Endodermal cell (in vitro differentiated cells): ENCODE measurements at places on chromosomes 16 and 17.

DNA sequence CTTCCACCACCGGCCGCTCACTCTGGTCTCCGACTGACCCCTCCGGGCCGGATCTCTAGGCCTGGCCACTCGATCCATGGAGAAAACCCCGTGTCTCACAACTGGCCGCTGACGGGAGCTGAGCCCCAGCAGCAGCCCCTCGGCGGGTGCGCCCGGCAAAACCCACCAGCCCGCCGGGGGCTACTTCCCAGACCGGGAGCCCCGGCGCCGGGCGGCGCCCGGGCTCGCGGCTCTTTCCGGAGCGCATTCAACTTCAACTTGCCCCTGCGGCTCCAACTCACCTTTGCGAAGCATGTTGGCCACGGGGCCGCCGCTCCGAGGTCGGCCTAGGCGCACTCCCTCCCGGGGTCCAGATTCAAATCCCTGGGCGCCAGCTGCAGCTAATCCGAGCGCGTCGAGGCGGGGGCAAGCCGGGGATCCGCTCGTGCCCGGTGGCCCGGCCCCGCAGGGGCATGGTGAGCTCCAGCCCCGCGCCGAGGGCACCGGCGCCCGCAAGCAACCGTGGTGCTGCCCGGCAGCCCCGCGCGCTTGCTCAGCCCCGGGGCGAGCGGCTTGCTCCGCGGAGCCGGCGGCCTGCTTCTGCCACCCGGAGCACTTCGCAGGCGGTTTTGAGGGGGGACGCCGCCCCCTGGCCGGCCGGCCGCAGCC, 438 bp downstream of the RTN4RL1 start:
- no peaks in the 10 kb centered on the region for H3K4me1 ChIP-seq
- DNase-seq, result peak; percentile 85
- peaks cover 12% of the 10 kb centered on the region for H3K27me3 ChIP-seq
- H3K4me3 ChIP-seq, result peak overlapping the region; percentile 86
- H3K27ac ChIP-seq, result no peak overlapping the region

GRCh38 chr17:77322514-77323412, 182.0 kb downstream of the SEC14L1 start:
- H3K4me3 ChIP-seq, result no peak overlapping the region
- H3K4me1 ChIP-seq, result no peaks in the 10 kb centered on the region
- DNase-seq, result peak; percentile 91
- peak overlapping the region; percentile 30 for H3K27ac ChIP-seq
- H3K27me3 ChIP-seq, result no peaks in the 10 kb centered on the region
- H3K36me3 ChIP-seq, result no peaks in the 10 kb centered on the region

DNA sequence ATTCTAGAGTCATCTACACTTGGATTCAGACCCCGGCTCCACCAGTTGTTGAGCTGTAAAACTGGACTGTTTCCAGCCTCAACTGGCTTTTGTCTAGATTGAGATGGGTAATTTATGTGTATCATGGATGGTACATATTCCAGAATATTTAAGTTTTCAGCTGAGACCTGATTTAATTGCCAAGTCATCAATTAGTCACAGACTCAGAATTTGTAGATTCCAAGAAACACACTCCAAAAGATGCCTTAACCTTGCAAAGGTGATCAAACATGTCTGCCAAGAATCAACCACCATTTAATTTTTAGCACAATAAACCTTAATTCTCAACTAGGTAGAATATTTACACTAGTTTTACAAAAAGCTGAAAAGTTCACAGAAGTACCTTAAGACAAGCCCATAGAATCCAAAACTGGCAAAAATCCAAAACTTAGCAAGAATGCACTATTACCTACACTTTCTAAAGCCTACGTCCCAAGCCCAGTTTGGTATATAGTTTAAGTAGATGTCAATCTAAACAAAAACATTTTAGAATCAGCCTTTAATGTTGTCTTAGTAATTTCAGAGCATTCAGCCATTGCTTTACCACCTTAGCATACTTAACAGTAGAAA, 17.7 kb downstream of the SIAH1 start:
- peaks cover 8% of the 10 kb centered on the region for H3K4me1 ChIP-seq
- H3K4me3 ChIP-seq, result no peak overlapping the region
- no peaks in the 10 kb centered on the region for H3K27me3 ChIP-seq
- H3K36me3 ChIP-seq, result peaks cover 3% of the 10 kb centered on the region

- H3K4me3 ChIP-seq, result no peak overlapping the region
- H3K36me3 ChIP-seq, result no peaks in the 10 kb centered on the region
- no peaks in the 10 kb centered on the region for H3K4me1 ChIP-seq
- H3K27ac ChIP-seq, result no peak overlapping the region
- no peaks in the 10 kb centered on the region for H3K27me3 ChIP-seq
Measured at GRCh38 chr17:31802502-31802901, 56.5 kb downstream of the COPRS start.

DNA sequence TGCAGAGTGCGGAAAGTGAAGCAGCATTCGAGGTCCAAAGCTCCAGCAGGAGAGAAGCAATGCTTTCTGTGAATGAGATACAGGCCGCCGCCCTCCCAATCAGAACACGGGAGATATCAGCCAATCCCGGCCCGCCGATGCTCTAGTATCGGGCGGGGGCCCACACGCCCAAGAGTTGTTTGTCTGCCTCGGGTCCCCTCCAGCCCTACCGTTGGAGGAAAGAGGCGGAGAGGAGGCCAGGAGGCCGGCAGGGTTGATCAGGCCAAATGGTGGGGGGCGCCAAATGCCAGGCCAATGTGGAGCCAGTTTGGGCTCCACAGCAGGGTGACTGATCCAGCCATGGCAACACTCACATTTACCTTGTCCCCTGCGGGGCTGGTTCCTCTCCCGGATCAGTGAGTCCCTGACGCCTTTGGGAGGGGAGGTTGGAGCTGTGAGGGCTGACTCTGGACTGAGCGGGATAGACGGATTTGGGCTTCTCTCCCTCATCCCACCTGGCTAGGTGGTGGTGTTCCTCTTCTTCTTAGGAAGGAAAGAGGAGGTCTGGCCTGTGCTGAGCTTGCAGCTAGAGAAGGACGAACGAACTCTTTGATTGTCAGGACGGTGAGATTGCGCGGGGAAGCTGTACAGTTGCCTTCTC, 10.4 kb upstream of the CUEDC1 start:
- peaks cover 2% of the 10 kb centered on the region for H3K4me1 ChIP-seq
- no peak overlapping the region for H3K4me3 ChIP-seq
- DNase-seq, result peak; percentile 53
- H3K27me3 ChIP-seq, result no peaks in the 10 kb centered on the region
- H3K36me3 ChIP-seq, result no peaks in the 10 kb centered on the region
- H3K27ac ChIP-seq, result no peak overlapping the region

DNA sequence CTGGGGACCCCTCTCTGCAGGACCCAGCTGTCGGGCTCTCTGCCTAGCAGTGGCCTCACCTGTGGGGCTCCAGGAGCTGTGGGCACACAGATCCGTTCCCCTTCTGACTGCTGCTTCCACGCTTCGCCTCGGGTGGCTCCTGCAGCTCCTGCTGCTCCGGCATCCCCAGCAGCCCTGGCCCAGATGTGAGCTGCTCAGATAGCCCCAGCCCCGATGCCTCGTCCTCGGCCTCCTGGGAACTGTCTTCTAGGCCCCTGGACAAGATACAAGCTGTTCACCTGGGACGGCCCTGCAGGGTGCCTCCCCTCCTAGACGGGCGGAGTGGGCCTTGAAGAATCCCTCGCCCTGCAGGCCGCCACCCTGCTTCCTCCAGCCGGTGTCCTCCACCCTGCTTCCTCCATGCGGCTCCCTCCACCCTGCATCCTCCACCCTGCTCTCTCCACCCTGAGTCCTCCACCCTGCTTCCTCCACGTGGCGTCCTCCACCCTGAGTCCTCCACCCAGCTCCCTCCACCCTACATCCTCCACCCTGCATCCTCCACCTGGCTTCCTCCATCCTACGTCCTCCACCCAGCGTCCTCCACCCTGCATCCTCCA, 11.0 kb downstream of the EMC6 start:
- no peaks in the 10 kb centered on the region for H3K36me3 ChIP-seq
- peaks cover 9% of the 10 kb centered on the region for H3K4me1 ChIP-seq

GRCh38 chr17:61235001-61235826, 164.4 kb upstream of the TBX2 start:
- peaks cover 15% of the 10 kb centered on the region for H3K4me1 ChIP-seq
- H3K27ac ChIP-seq, result no peak overlapping the region
- no peaks in the 10 kb centered on the region for H3K36me3 ChIP-seq
- DNase-seq, result peak; percentile 72

DNA sequence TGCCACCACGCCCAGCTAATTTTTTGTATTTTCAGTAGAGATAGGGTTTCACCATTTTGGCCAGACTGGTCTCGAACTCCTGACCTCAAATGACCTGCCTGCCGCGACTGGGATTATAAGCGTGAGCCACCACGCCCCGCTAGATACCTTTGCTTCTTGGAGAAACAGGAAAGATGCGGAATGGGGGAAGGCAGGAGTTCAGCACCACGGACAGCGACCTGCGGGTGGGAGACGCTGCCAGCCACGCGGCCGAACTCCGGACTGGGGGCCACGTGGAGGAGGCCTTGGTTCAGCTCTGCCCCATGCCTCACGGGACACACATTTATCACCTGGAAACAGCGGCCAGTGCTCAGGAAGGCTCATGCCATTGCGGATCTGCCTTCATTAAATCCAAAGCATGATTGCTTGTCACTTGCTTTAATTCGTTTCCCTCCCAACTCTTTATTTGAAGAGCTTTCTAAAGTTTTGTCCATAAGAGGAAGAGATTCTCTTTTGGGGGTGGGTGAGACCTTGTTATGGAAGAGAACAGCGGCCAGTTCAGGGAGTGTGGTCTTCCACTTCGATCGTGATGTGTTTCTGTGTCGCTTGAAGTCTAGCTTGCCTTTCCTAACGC, 219.9 kb downstream of the ENGASE start:
- H3K27ac ChIP-seq, result no peak overlapping the region
- H3K4me3 ChIP-seq, result no peak overlapping the region
- DNase-seq, result peak; percentile 99
- no peaks in the 10 kb centered on the region for H3K4me1 ChIP-seq
- no peaks in the 10 kb centered on the region for H3K36me3 ChIP-seq
- H3K27me3 ChIP-seq, result peaks cover 35% of the 10 kb centered on the region

DNA sequence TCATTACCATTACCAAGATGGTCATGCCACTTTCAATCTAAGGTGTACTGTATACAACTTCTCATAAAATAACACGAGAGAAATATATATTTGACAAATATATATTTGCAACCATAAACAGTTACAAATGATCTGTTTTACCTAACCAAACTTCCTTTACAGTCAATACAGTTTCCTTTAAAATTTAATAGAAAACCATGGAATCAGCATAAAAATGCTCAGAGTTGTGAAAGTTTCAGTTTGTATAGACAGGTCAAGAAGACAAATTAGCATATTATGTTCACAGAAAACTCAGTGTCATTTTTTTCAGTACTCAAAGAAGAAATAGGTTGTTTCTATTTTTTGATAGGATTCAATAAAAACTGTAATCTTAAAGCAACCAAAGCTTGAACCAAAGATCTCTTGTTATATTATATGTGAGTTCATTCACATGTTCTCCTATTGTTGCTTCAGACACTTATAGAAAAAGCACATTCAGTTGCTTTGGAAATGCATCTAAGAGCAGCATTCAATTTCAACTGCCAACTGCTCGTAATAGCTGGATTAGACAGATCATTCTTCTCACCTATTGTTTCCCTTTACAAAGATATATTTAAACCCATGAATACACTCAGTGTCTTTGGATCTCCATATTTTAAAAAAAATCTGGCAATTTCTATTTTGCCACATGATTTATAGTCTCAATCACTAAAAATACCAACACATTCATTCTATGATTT, 15.1 kb downstream of the SSH2 start:
- H3K36me3 ChIP-seq, result no peaks in the 10 kb centered on the region
- no peak for DNase-seq
- H3K4me3 ChIP-seq, result no peak overlapping the region
- no peaks in the 10 kb centered on the region for H3K27me3 ChIP-seq
- no peak overlapping the region for H3K27ac ChIP-seq
- H3K4me1 ChIP-seq, result no peaks in the 10 kb centered on the region

DNA sequence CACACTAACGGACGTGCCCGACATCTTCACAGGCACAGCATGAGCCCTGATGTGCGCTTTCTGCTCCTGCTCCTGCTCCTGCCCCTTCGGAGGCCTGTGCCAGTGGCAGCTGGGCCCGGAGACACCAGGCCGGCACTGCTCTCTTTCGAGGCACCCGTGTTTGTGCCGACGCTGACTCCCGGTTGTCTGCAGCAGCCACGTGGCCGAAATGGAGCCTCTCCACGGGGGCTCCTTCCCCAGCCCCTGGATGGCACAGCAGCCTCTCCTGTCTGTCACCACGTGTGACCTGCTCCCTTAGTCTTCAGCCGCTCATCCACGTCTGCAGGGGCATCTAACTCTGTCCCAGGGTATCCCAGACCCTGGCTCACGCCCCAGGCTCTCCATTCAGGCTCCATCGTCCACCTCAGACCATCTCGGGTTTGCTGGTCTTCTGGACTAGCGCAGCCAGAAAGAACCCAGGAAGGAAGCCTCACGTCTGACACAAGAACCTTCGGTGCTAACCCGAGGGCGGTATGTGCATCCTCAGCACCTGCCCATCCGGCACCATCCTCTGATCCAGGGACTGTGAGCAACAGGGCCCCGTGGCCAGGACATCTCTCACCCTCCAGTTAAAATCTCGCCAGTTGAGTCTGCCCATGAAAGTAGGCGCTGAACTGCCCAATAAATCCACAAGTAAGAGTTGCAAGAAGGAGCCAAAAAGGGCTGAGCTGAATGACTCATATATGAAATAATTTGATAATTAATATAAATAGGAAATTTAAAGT, 4.2 kb upstream of the RPH3AL start:
- no peaks in the 10 kb centered on the region for H3K27me3 ChIP-seq
- H3K27ac ChIP-seq, result no peak overlapping the region
- H3K4me3 ChIP-seq, result no peak overlapping the region
- no peak for DNase-seq
- no peaks in the 10 kb centered on the region for H3K36me3 ChIP-seq

DNA sequence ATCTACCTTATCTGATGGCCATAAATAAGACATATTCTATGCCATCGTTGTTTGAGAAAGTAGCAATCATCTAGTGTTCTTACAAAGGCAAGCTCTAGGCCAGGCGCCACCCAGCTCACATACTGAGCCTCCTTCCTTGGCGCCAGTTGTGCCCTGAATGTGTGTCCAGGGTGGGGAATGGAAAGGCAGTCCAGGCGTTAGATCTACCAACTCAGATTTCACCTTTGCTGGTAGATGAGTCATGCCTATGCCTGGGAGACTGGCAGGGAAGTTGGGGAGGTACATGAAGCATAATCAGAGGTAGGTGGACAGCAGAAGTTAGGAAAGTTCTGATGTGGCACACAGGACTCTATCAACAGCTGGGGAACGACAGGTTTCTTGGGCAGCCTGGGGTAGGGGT, 23.6 kb downstream of the SDR42E1 start:
- DNase-seq, result no peak
- no peaks in the 10 kb centered on the region for H3K27me3 ChIP-seq
- no peaks in the 10 kb centered on the region for H3K4me1 ChIP-seq
- H3K36me3 ChIP-seq, result no peaks in the 10 kb centered on the region
- no peak overlapping the region for H3K27ac ChIP-seq
- H3K4me3 ChIP-seq, result no peak overlapping the region

DNA sequence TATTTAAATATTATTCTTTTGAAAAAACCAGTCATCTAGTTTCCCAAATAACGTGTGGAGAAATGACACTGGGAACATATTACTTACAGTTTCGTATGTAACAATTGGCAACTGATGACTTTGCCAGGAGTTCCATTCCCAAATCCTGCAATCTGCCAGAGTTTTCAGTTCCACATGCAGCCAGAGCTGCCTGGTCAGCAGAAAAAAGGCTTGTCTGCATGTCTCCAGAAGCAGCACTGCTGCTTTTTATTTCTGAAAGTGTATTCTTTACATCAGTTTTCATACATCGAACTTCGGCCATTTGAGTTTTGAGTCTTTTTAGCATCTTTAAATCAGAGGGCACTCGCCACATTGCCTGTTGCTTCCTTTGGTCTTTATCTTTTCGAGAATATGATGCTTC, 78.4 kb downstream of the TRIM37 start:
- H3K27ac ChIP-seq, result no peak overlapping the region
- H3K4me1 ChIP-seq, result no peaks in the 10 kb centered on the region
- DNase-seq, result no peak
- H3K4me3 ChIP-seq, result no peak overlapping the region
- H3K36me3 ChIP-seq, result peaks cover 56% of the 10 kb centered on the region
